ENCODE measurements at places on chromosomes 16 and 17.

GRCh38 chr17:57051886-57052361 lies 33.1 kb upstream of the AKAP1 start:
- no peak for DNase-seq

DNA sequence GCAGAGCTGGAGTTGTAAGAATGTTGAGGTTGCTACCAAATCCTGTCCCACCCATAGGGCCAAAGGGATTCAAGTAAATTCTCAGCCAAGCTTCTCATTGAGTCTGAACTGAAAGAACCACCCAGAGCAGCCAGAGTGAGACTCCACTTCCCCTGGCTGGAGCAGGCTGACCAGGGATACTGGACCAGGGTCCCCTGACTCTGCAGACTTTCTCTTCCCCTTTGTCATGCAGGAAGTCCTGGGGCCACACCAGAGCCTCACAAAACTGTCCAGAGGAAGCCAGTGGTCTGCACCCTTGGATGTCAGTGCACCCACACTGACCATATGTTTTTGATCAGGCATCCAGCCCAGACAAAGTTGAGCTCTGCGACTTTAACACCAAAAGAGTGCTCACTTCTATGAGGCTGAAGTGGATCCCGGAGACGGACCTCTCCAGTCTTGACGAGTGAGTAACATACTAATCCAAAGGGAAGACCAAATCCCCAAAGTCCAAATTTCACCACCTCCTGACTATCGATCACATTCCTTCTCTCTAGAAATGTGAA lies 4.1 kb downstream of the NXN start:
- DNase-seq, result no peak

DNA sequence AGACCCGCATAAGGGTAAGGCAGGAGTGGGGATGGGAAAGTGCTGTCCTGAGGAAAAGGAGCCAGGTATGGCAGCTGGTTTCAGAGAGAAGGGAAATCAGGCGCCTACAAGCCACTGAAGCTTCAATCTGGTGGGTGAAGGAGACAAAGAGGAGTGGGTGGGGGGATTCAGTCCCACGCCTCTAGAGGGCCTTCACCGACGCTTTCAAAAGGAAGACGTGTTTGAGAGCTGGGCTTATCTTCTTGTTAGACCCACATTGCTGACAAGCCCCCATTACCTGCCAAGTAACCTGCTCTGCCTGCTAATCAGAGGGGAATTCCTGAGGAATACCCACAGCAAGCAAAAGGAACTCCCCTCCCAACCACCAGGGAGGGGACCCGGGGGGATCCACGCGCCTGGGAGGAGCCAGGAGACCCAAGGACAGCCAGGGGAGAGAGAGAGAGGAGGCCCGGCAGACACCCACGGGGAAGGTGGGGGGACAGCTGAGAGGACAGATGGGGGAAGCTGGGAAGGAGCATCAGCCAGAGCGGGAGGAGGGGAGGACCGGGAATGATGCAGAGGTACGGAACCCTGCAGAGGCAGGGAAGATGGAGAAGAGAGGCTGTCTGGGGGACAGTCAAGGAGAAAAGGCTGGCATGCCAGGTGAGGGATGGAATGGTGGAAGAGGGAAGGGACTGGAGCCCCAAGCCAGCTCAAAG lies 1.0 kb downstream of the MTMR4 start:
- DNase-seq, result no peak

- no peak for DNase-seq
These were observed 11.9 kb downstream of the TBX2 start for GRCh38 chr17:61411261-61412142.

GRCh38 chr16:57937861-57938260 lies 33.1 kb downstream of the CNGB1 start:
- DNase-seq, result no peak

- no peak for DNase-seq
These were observed 25.5 kb downstream of the RAB11FIP3 start for GRCh38 chr16:450785-451512.

DNA sequence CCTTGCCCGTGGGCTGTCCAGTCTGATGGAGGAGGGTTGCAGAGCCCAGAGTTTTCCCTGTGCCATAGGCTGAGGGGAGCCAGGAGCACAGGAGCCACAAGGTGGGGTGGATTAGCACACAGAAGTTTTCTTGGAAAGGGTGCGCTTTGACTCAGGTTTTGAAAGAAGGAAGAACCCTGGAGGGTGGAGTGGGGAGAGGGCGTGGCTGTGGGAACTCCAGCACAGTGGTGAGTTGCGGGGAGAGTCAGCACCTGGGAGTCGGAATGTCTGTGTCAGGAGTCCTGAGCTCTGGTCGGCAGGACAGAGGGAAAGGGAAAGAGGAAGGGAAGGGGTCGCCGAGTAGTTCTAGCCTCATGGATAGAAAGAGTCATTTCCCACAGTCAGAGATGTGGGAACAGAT lies 8.9 kb upstream of the KRT14 start:
- no peak for DNase-seq

- DNase-seq, result no peak
These were observed 5.1 kb downstream of the PRSS8 start for GRCh38 chr16:31130336-31130891.

DNA sequence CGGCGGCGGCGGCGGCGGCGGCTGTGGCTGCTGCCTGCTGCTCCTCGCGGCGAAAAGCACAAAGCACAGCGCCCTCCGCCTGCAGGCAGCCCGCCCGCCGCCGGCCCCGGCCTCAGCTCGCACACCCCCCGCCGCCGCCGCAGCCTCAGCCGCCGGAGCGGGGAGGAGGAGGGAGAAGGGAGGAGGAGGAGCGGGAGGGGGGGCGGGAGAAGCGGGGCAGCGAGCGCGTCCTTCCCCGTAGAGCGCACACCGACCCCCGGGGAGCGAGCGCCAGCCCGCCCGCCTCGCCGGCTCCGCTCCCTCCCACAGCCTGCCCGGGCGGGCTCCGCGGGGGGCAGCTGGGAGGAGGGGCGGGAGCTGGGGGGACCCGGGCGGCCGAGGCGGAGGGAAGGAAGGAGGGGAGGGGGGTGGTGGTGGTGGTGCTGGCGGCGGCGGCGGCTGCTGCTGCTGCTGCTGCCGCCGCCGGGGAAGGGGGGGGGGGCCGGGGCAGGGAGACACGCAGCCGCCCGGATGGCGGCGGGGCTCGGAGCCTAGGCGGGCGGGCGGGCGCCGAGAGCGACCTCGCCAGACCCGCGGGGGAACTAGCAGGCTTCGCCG lies at the start of gene UBTF:
TSS of gene UBTF (minus strand) at position 60 of the 597 bp plus-strand sequence. CDS start 1,446 bp downstream, outside the sequence.
- peak; percentile 69 for DNase-seq

GRCh38 chr16:67030221-67030962 lies 1.4 kb downstream of the CBFB start:
- DNase-seq, result no peak

GRCh38 chr17:62916684-62917571 lies 49.1 kb upstream of the TANC2 start:
- no peak for DNase-seq

All from activated T-helper 1 cell treated with Interleukin-2 at 50 U/mL for 16 hours (primary cell).